ENCODE measurements at places on chromosomes 2 and 18. TPM values are rescaled to one million over a fixed set of nuclear protein-coding genes. Genes with fewer than 3 reads are reported as not detected.

DNA sequence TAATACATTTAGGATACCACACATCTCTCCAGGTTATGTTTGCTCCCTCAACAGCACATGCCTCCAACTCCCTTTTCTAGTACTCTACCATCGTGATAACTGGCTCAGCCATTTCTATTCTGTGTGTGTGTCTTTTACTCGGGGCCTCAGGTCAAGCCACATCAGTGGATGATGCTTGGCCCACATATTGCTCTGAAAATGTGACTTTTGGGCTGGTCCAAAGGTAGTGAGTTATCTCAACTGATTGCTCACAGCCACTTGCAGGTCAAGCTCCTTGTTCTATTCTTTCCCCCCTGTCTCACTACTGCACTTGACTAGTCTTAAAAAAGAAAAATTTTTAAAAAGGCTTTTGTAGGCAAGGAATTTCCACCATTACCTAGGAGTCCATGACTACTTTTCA is 5.5 kb downstream of the DSG4 start:
- H3K4me3 ChIP-seq: no peak overlapping the region
- H3K27ac ChIP-seq: no peak overlapping the region
- no peaks in the 10 kb centered on the region for H3K36me3 ChIP-seq
- H3K4me1 ChIP-seq: no peaks in the 10 kb centered on the region
- no peaks in the 10 kb centered on the region for H3K27me3 ChIP-seq

DOK6 gene
- 1.4 TPM for total RNA-seq

DNA sequence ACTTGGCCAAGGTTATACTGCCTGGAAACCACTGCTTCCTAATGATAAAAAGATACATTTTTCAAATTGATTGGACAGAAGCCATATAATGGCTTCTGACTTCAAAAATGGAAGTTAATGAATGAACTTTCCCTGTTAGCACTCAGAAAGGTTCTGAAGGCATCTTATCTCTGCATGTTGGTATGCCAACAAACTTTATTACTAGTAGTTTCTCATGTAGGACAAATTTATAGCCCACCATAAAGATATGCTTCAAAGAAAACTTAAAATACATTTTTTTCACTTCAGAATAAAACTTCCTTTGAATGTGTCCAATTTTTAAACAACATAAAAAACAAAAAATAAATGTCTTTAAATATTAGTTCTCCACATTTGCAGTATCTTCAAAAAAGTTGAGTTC is 10.0 kb downstream of the DOCK10 start:
- H3K27me3 ChIP-seq: no peaks in the 10 kb centered on the region
- no peak for DNase-seq
- no peaks in the 10 kb centered on the region for H3K36me3 ChIP-seq

GRCh38 chr2:240896394-240896793 is 438 bp upstream of the MAB21L4 start:
- H3K4me1 ChIP-seq: no peaks in the 10 kb centered on the region
- no peaks in the 10 kb centered on the region for H3K27me3 ChIP-seq
- DNase-seq: no peak
- H3K36me3 ChIP-seq: no peaks in the 10 kb centered on the region
- H3K4me3 ChIP-seq: no peak overlapping the region

ASB18 gene
- not detected for total RNA-seq

DNA sequence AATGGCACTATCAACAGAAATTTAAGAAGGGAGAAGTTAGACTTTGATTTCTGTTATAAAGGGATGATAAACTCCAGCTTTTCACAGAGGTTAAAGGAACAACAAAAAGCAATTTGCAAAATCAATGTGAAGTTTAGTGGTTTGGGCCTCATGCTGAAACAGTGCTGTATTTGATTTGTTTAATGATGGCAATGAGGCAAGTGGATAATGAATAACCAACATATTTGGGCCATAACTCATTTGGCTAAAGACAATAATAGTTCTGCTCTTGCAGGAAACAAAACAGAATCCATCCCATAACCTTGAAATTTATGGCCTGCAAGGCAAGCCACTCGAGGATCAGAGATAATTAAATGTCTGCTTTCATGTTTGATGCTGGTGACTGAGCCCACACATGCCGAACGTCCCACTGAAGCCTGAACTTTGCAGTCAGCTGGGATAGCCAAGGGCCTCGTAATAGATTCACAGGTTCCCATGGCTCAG is 56.5 kb downstream of the TPGS2 start:
- H3K36me3 ChIP-seq: no peaks in the 10 kb centered on the region
- H3K4me1 ChIP-seq: no peaks in the 10 kb centered on the region
- no peaks in the 10 kb centered on the region for H3K27me3 ChIP-seq
- DNase-seq: no peak
- no peak overlapping the region for H3K27ac ChIP-seq
- H3K4me3 ChIP-seq: no peak overlapping the region

DNA sequence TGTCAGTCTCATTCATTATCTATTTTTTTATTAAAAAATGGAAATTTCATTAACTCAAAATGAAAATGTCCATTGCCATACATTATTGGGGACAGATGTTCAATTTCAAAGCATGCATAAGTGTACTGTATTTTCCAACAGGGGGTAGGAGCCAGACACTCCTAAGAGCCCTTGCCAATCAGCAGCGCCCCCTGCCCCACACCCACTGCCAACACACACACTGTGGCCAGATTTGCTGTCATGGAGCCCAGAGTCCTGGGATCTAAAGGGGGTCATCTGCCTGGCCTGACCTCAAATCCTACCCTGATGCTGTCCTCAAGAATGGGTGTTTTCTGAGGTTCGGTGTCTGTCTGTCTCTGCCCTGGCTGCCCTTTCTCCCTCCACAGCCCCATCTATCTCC is 162.2 kb upstream of the TWIST2 start:
- no peaks in the 10 kb centered on the region for H3K27me3 ChIP-seq
- no peak overlapping the region for H3K4me3 ChIP-seq
- H3K27ac ChIP-seq: peak overlapping the region; percentile 26
- H3K36me3 ChIP-seq: no peaks in the 10 kb centered on the region
- DNase-seq: no peak

DNA sequence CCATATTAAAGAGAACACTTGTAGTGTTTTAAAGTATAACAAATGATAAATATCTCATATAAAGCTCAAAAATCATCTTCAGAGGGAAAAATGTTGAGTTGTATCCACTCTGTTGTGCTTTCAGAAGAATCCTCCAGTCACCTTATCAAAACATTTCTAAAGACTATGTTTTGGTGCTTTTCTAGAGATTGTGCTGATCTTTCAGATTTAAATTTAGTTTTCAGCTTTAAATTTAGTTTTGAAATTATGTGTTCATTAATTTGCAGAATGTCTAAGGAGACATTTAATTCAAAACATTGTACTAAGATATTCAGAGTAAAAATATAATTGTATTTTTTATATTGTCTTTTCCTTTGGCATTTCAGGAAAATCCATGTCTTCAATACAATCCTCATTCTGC is 303.1 kb upstream of the KYNU start:
- H3K4me1 ChIP-seq: no peaks in the 10 kb centered on the region
- DNase-seq: no peak
- no peaks in the 10 kb centered on the region for H3K36me3 ChIP-seq
- no peak overlapping the region for H3K27ac ChIP-seq
- H3K4me3 ChIP-seq: no peak overlapping the region

- H3K4me3 ChIP-seq: peak overlapping the region; percentile 79
- no peaks in the 10 kb centered on the region for H3K27me3 ChIP-seq
- no peaks in the 10 kb centered on the region for H3K4me1 ChIP-seq
- no peaks in the 10 kb centered on the region for H3K36me3 ChIP-seq
- H3K27ac ChIP-seq: peak overlapping the region; percentile 87
Measured at GRCh38 chr2:42360493-42360889, 526 bp downstream of the COX7A2L start.

SKOR2 gene
- not detected for total RNA-seq

ALK gene
- 0.64 TPM for total RNA-seq

HOXD13 gene
- not detected for total RNA-seq

DNA sequence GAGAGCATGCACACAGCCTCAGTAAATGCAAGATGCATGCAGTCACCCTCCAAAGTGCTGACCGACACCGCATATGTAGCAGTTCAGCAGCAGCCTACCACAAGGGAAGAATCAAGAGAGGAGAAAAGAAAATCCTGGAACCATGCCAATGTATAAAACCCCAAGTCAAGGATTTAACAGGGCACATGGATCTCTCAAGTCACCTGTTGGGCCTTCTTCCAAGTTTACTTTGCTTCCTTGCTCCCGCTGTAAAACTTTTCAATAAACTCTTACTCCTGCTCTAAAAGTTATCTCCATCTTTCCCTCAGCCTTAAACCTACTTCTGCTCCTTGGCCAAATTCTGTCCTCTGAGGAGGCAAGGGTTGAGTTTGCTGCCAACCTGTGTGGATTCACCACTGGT is 147.8 kb upstream of the MAP2 start:
- H3K4me3 ChIP-seq: no peak overlapping the region
- H3K27me3 ChIP-seq: no peaks in the 10 kb centered on the region
- no peak for DNase-seq
- no peaks in the 10 kb centered on the region for H3K4me1 ChIP-seq

GRCh38 chr2:8547284-8548064 is 134.4 kb upstream of the ID2 start:
- DNase-seq: no peak
- H3K4me3 ChIP-seq: no peak overlapping the region
- no peak overlapping the region for H3K27ac ChIP-seq
- no peaks in the 10 kb centered on the region for H3K4me1 ChIP-seq
- no peaks in the 10 kb centered on the region for H3K27me3 ChIP-seq

DNA sequence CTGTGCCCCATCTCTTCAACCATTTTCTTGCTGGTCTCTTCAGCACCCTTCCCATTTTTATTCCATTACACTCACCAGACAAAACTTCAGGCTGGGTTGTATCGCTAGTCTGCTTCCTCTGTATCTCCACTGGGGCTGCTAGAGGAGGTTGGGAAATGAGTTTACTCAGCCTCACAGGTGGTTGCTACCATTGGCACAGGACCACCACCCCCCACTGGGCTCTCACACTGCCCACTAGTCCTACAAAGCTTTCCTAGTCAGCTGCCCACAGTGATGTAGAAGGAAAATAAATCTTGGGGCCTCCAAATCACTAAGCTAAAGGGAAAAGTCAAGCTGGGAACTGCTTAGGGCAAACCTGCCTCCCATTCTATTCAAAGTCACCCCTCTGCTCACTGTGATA is 12.3 kb upstream of the IL1B start:
- H3K4me1 ChIP-seq: no peaks in the 10 kb centered on the region
- no peak overlapping the region for H3K27ac ChIP-seq
- no peak for DNase-seq
- H3K4me3 ChIP-seq: no peak overlapping the region
- H3K36me3 ChIP-seq: no peaks in the 10 kb centered on the region
- H3K27me3 ChIP-seq: no peaks in the 10 kb centered on the region

- H3K36me3 ChIP-seq: no peaks in the 10 kb centered on the region
- H3K4me3 ChIP-seq: no peak overlapping the region
- DNase-seq: no peak
- no peaks in the 10 kb centered on the region for H3K4me1 ChIP-seq
- H3K27me3 ChIP-seq: no peaks in the 10 kb centered on the region
Measured at GRCh38 chr2:136178941-136179601, 61.1 kb upstream of the CXCR4 start.

DNA sequence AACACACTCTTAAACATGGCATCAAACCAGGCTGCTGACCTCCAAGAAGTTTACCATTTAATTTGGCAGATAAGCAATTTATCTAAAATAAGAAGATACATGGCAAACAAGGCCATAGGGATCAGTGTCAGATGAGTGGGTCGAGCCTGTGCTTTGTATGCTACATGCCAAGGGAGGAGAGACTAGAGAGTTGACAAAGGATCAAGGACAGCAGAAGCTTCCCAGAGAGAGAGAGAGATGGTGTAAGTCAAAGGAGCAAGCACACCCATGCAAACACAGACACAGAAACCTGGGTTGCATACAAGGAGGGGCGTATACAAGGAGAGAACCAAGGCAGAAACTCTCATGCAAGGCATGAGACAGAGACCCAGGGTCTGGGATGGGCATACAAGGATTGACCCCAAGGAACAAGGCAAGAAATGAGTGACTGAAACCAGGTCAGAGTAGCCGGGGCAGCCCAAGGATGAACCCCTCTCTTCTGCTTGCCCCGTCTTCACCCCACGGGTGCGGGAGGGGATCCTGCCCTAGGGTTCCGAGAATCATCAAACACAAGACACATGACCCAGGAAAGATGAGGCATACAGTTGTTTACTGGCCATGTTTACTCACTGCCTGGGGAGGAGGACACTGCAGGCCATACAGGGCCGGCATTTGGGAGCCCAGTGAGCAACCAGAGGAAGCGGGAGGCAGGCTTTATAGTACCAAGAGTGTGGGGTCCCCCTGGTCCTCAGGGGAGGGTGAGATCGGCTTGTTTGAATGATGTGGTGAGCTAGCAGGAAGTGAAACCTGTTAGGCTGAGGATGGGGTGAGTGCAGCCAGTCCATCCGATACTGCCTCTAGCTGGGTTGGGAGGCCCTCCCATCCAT is 529.2 kb upstream of the ID2 start:
- H3K36me3 ChIP-seq: no peaks in the 10 kb centered on the region
- no peaks in the 10 kb centered on the region for H3K4me1 ChIP-seq
- H3K27me3 ChIP-seq: no peaks in the 10 kb centered on the region
- no peak overlapping the region for H3K4me3 ChIP-seq
- no peak for DNase-seq
- H3K27ac ChIP-seq: no peak overlapping the region
